T47D (cell line): ENCODE measurements at places on chromosomes 16 and 17.

DNA sequence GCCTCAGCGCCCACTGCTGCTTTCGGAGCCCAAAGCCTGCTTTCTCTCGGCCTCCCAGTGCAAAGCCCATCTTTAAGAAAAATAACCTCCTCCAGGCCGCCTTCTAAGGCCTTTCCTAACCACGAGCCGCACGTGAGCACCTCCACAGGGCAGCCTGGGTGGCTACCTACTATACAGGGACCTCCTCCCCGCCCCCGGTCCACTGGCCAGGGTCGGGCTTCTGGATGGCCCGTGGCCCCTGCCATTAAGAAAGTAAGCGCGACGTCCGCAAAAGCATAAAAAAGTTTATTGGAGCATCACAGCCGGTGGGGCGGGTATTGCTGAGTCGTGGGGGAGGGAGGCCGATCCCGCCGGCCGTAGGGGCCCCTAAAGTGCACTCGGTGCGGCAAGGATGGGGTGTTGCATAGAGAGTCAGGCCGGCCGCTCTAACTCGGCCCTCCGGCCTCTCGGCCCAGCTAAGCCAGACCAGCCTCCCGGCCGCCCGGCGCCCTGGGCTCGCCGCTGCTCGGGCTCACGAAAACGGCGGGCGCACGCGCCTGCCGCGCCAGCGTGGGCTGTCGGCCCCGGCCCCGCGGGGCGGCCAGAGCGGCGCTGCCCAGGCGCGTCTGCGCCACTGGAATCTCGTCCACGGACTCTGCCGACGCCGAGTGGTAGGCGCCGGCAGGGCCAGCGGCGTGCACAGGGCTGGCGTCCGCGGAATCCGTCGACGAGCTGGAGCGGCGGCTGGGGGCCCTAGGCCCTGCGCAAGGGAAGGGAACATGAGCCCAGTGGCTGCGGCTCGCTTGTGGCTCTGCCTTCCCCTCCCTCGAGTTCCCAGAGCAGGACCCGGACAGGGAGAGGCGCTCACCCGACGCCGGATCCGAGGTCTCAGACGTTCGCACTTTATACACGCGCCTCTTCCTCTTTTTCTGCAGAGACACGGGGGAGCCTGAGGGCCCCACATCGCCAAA is 1.1 kb upstream of the TPPP3 start:
- no peak for DNase-seq

DNA sequence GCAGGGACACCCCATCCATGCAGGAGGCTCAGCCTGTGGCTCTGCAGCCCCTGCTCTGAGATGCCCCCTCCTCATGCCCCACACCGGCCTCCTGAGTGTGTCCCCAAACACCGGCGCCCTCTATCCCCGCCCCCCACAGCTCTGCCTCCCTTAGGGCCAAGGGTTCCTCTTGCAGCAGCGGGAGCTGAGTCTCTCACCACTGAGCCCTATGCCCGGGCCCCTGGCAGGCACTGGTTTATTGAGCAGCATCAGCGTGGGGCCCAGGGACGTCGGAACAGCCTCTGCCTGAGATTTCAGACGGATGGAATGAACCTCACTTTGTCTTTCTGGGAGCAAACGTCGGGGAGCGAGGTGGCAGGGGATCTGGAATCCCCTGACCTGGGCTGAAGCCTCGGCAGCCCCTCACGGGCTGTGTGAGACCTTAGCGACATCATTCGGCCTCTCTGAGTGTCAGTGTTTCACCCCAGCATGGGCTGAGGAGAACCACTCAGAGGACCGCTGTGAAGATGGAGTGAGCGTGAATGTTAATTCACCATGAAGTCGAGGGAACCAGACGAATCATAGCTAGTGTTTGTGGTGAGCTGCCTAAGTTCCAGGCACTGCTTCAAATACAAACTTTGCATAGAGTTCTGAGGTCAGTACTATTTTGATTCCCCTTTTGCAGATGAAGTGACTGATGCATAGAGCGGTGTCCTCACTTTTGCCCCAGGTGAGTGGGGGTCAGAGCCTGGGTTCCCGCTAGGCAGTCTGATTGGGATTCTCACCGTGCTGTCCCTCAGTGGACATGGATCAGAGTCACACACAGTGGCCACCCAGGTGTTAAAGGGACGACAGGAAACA is 5.3 kb upstream of the C16orf74 start:
- no peak for DNase-seq

- DNase-seq: peak; percentile 90
Measured at GRCh38 chr16:13779676-13780075, 140.3 kb upstream of the ERCC4 start.

DNA sequence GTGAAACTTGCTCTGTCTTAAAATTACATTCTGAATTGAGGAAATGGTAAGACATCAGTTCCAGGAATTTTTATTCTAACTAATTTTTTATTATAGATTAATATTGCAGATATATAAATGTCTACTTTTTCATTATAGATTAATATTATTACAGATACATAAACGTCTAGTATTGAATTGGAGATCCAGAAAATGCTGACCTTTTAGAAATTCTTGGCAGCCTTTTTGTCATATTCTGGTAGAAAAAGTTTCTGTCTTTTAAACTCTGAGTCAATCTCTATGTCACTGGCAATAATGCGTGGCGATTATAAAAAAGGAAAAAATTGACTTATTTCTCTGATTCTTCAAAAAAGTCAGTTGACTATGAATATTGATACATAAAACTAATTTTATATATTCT is 8.7 kb downstream of the ERCC4 start:
- DNase-seq: no peak
